ENCODE measurements at places on chromosomes 6 and 20.

DNA sequence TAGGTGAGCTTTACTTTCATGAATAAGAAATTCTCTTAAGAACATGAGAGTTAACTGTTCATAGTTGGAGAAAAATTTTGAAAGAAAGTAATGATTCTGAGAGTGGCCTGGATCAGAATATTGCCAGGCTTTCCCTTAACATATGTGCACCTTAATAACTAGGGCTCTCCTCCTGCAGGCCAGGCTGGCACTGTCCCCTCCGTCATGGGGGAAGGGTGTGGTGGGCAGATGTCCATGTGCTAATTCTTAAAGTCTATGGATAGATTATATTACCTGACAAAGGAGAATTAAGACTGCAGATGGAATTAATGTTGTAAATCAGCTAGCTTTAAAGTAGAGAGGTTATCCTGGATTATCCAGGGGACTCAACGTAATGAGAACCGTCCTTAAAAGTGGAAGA is 10.9 kb upstream of the KLHL32 start:
- no peak for DNase-seq

DNA sequence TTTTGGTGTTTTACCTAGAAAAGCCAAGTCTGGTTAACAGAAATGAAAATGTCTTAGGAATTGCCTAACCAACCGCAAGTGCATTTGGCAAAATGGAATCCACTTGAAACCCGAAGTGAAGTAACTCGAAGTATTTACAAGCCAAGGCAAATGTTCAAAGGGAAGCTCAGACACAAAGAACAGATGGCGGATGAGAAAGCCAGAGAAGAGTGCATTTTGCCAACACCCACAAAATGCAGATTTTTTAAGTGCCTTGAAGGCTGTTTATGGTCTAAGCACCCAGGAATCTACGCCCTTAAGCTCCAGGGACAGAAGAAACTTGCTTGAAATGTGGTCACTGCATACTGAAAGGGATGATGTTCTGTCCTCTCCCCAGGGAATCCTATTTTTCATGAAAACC is 70.0 kb upstream of the TBXT start:
- no peak for DNase-seq

GRCh38 chr6:159686040-159686439 is 7.0 kb downstream of the SOD2 start:
- no peak for DNase-seq

DNA sequence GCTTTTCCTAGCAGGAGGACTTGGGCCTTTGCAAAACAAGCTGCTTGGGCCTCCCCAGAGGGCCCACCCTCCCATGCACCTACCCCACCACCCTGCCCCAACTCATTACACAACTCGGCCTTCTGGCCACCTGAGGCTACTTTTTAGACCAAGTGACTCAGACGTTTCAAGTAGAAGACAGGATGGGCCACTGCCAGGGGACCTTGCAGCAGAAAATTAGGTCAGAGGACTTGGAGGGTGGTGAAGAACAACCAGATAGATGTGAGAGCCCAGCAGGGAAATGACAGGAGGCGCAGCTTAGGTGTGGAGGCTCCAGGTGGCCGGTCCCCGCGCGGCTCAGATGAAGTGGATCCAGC is 1.4 kb downstream of the PPP1R3D start:
- no peak for DNase-seq

DNA sequence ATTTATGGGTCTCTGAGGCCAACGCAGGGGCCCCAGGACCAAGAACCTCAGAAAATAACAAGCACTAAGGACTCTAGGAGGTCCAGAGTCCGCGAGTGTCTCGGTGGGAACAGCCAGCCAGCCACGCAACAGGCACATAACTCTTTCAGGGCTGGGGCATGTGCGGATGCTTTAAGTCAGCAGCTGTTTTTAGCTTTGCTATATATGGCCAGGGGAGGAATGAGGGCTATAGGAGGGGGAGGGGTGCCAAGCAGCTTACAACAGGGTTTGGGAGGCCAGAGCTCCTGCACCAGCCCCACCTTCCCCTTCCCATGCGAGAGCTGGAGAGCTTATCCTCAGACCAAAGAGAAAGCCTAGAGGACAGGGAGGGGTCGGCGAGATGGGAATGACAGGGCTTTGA is 6.2 kb downstream of the JPH2 start:
- DNase-seq = no peak

GRCh38 chr6:158488065-158488464 is 71.8 kb upstream of the TMEM181 start:
- no peak for DNase-seq

GRCh38 chr6:16238963-16239797 is 793 bp downstream of the GMPR start:
- no peak for DNase-seq

DNA sequence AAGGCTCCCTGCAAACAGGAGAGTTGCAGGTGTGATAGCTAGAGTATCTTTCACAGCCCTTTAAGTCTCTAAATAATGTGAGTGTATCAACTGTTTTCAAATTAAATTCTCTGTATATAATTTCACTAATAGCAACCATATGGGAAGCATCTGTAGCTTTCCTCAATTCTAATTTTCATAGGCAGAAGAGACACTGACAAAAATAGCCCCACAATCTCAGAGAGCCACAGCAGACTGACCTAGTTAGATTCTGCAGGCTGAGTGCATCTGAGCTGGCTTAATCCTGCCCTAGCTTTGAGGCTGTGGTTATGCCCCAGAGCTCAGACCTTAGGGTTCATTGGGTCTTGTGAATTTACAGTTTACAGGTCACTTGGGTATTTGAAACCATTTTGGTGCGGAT is 63.9 kb downstream of the MAP7 start:
- no peak for DNase-seq

GRCh38 chr6:75691012-75691411 is 58.0 kb upstream of the MYO6 start:
- no peak for DNase-seq

GRCh38 chr6:144266091-144266649 is 19.0 kb upstream of the UTRN start:
- no peak for DNase-seq

DNA sequence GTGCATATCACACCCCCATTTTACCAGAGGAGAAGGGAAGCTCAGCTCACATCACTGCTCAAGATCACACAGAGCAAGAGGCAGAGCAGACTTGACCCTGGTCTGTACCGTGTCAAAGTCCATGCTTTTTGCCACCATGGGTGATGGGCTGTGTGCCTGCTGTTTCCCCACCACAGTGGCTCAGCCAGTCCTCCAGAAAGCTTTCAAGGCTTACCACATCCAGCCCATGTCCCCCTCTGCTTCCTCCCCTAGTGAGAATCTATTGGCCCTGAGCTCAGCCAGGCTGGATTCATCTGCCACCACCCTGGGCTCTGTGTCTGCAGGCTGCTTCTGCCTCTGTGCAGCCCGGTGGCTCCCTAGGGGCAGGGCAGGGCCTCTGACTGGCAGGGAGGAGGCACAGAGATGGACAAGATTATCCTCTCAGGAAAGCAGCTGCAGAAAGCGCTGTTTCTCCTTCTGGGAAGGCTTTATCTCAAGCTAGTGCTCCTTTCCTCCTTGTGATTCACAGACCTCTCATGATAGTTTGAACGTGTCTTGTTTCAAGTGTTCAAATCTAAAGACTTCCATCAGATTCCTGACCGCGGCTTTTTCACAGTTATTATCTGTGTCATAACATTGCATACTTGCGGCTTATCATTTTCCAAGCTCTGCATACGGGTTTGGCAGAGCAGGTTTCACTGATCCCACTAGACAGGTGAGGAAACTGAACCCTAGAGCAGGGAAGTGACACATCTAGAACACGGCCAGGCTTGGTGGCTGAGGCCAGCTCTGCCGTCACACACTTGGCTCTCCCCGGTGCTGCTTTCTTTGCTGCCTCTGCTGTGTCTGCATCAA is 37.4 kb downstream of the VEGFA start:
- DNase-seq = no peak

DNA sequence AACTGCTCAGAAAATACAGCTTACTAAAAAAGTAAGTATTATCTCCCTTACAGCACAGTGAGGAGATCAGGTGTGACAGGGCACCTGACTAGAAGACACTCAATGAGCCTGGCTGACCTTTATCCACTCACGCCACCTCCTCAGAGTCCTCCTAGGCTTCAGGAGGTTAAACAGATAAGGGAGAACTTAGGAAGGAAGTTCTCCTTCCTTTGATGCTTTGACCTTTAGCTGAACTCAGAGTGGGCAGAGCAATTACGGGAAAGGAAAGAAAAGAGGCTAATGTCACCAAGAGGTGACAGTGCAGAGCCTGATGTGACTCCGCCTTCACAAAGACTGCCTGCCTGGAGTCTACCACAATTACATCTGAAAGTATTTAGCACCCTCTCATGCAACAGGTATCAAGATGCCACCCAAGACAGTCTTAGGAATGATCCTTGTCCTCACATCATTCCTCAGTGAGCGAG is 36.7 kb downstream of the MAN1A1 start:
- no peak for DNase-seq

- DNase-seq = no peak
Observed at GRCh38 chr6:138734585-138734984, 39.0 kb upstream of the CCDC28A start.

DNA sequence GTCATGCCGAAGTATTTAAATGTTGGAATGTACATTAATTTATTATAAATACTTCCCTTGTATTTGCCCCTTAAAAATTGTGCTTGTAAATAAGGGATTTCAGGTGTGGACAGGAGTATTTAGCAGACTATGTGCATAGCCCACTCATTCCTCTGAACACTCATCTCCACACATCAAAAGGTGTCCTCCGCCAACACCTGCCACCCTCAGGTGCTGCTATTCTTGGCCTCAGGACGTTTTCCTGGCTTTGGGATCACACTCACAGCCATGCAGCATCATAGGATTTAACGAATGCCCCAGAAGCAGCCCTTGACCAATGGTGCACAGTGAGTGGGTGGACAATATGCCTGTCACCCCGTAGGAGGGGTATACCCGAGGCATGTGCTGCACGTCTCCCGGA is 230.9 kb downstream of the ZNF217 start:
- no peak for DNase-seq

GRCh38 chr6:18595774-18596530 is 208.8 kb downstream of the RNF144B start:
- DNase-seq = no peak
